ENCODE measurements at places on chromosomes 2 and 18.

- DNase-seq, result no peak
These were observed 4.1 kb downstream of the FEV start for GRCh38 chr2:218980735-218981389.

GRCh38 chr2:1227274-1227900 lies 185.9 kb upstream of the TPO start:
- DNase-seq, result no peak

GRCh38 chr18:75625966-75626365 lies 198.5 kb upstream of the SMIM21 start:
- DNase-seq, result no peak

DNA sequence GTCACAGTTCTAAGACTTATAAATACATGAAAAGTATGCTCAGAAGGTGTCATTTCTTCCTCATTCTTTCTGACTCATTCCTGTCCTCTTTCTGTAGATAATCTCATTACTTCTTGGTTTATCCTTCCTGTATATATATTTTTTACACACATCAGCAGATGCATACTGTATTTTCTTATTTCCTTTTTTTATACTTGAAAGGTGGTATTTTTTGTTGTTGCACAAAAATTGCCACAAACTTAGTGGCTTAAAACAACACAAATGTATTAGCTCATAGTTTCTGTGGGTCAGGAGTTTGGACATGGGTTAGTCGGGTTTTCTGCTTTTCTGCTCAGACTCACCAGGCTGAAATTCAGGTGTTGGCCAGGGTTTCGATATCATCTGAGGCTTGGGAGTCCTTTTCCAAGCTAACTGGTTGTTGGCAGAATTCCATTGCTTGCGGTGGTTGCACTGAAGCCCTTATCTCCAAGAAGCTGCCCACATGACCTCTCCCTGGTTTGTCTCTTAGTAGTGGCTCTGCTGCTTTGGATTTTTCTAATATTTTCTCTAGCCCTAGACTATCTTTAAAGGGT lies 162.6 kb downstream of the FMNL2 start:
- DNase-seq, result no peak

DNA sequence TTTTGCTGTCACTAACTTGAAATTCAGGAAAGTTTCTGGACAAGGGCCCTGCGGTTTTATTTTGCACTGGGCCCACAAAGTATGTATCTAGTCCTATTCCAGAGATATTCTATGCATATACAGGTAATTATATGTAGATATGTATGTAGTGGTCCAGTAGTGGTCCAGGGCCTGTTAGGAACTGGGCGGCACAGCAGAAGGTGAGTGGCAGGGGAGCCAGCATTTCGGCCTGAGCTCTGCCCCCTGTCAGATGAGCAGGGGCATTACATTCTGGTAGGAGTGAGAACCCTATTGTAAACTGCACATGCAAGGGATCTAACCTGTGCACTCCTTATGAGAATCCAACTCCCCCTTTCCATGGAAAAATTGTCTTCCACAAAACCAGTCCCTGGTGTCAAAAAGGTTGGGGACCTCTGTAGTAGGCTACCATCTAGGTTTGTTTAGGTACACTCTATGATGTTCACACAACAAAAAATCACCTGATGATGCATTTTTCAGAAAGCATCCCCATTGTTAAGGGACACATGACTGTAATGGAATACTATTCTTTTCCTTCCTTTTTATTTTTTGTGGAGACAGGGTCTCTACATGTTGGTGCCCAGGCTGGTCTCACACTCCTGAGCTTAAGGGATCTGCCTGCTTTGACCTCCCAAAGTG lies 2.8 kb upstream of the PPP4R3B start:
- no peak for DNase-seq

DNA sequence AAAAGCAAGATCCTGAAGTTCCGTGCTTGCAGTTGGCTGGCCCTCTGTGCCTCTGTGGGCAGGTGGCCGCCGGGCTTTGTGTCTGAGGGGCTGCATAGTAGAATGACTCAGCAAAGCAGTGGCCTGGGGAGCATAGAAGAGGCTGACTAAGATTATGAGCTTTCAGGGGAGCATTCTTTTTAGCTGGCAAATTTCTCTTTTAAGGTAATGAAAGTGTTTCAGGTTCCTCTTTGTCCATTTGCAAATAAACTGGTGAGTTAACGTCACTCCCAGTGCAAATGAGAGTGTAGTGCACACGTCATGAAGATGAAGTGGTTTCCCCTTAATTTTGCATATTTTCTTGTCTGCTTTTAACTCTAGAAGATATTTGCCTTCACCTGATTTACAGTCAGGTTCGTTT lies 98.6 kb downstream of the BCL2L11 start:
- DNase-seq, result no peak

DNA sequence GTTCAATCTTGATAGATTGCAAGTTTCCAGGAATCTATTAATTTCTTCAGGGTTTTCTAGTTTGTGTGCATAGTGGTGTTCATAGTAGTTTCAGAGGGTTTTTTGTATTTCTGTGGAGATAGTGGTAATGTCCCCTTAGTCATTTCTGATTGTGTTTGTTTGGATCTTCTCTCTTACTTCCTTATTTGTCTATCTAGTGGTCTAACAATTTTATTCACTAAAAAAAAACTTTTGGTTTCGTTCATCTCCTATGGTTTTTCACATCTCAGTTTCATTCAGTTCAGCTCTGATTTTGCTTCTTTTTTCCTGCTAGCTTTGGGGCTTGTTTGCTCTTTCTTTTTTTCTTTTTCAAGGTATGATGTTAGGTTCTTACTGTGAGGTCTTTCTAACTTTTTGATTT lies 94.5 kb downstream of the SNTG2 start:
- no peak for DNase-seq

DNA sequence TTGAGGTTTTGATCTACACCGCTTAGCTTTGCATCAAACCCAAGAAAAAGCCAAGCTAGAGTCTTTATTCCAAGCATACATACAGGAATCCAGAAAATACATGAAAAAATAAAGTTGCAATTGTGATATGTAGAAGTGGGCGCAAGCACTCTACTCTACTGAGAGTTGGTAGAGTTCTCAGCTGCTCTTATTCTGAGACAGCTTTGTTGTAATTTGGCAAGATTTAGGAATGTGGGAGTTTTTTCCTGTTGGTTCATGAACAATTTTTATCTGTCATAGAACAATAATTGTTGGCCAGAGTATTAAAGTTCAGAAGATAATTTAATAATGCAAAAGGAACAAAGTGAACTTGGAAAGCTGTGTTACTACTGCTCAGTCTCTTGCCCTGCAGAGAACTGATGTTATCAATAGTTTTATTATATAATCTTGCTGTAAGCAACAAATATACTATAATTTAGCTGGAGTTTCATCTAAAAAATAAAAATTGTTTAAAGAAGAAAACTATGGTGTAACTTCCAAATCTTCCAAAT lies 302.0 kb upstream of the RND3 start:
- no peak for DNase-seq

- DNase-seq, result no peak
These were observed 110.6 kb downstream of the PRELID3A start for GRCh38 chr18:12518326-12518725.

GRCh38 chr18:59996370-59996966 lies 96.7 kb downstream of the PMAIP1 start:
- peak; percentile 6 for DNase-seq

- DNase-seq, result peak; percentile 64
These were observed 176.0 kb downstream of the SMAD2 start for GRCh38 chr18:47754311-47755101.

GRCh38 chr2:139165601-139166000 lies 385.4 kb upstream of the NXPH2 start:
- no peak for DNase-seq

- DNase-seq, result no peak
These were observed 5.0 kb downstream of the NT5DC4 start for GRCh38 chr2:112725545-112726457.

- no peak for DNase-seq
These were observed 319.8 kb downstream of the RND3 start for GRCh38 chr2:150167711-150168110.

- no peak for DNase-seq
These were observed 183.8 kb downstream of the MYT1L start for GRCh38 chr2:2146969-2147900.

DNA sequence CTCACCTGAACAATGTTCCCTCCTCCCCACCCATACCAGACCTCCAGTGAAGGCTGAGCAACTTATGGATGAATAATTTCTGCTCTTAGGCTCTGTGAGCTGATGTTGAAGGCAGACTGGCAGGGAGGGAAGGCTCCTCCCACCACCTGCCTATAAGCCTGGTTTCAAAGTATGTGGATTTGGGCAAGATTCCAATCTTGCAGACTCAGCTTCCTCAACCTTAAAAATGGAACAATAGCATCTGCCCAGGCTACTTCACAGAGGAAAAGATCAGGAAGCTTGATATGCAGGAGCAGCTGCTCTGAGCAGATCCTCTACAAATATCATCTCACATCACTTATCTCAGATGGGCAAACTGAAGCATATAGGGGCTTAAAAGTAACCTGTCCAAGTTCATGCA lies 112.2 kb downstream of the ZFP36L2 start:
- no peak for DNase-seq

DNA sequence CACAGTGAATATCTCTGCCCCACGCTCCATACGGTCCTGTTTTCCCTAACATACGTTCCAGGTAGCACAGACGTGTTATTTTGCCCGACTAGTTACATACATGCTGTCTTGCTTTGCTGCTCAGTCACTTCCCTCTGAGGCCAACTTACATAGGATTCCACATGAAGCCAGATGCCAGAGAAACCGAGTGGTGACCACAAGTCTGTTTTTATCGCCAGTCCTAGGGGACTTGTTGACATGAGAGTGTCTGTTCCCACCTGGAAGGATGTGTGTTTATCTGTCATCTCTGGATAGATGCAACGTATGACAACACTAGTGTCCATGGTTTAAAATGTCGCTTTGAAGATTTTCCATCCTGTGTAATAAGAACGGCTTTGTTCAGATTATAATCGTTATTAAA lies 32.6 kb downstream of the PMAIP1 start:
- DNase-seq, result no peak
